ENCODE measurements at places on chromosomes 12 and 14. TPM values are rescaled to one million over a fixed set of nuclear protein-coding genes. Genes with fewer than 3 reads are reported as not detected.

GRCh38 chr12:66050283-66050576 is 80.3 kb downstream of the LLPH start:
- no peak for DNase-seq

DNA sequence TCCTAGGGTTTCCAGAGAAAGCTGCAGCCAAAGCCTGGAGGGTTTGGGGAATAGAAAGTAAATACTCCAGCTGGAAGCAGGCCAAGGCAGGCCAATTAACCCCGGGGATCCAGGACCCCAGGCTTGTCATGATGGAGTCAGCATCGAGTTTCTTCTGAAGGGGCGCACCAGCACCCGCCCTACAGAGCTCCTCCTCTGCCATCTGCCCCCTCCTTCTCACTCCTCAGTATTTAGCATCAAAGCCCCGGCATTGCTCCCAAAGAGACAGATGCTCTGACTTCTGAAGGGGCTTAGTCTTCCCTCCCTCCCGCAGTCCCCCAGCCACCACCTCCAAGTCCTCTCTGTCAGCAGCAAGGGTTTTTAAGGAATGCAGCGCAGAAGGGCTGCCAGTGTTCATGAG is 285.1 kb upstream of the NOS1 start:
- no peak for DNase-seq

HOXC12 gene
- total RNA-seq, result not detected

- DNase-seq, result no peak
Observed at GRCh38 chr12:121815263-121815662, 11.5 kb downstream of the SETD1B start.

DNA sequence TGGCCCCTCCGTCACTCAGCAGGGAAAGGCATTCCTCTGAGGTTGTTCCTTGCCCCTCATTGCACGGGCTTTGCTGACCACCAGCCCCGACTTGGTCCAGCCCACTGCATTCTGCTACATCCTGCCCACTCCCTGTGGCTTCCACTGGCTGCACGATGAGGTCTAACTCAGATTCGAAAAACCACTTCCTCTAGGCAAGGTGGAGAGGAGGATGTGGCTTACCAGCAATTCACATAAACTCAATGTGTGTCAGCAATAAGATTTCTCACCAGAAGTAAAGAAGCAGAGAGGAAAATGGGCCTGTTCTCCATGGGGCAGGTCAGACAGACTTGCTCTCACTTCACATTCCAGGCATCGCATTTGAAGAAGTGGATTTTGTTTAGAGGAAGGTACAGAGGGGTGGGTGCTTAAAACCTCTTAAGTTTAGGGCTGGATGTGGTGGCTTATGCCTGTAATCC is 14.7 kb downstream of the GPR68 start:
- DNase-seq, result no peak

DNA sequence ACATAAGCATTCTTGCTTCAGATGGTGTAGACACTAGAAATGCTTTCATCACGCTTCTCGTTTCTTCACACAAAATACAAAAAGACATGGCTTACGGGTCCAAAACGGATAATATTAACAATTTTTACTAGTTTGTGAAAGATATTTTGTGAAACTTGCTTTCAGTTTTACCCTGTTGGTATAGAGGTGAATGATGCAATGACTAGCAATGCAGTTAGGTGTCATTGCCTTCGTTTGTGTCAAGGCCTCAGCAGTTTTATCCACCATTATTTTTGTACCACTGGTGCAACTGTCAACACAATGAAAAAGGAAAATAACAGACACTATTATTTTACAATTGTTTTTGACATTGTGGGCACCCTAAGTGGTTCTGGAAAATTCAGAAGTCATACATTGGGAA is 323.0 kb downstream of the FLRT2 start:
- DNase-seq, result no peak

CFAP54 gene
- total RNA-seq, result 0.25 TPM

- DNase-seq, result no peak
Observed at GRCh38 chr12:100967189-100967588, 172.6 kb downstream of the ANO4 start.

GRCh38 chr12:26749781-26750180 is 83.2 kb downstream of the ITPR2 start:
- no peak for DNase-seq

DNA sequence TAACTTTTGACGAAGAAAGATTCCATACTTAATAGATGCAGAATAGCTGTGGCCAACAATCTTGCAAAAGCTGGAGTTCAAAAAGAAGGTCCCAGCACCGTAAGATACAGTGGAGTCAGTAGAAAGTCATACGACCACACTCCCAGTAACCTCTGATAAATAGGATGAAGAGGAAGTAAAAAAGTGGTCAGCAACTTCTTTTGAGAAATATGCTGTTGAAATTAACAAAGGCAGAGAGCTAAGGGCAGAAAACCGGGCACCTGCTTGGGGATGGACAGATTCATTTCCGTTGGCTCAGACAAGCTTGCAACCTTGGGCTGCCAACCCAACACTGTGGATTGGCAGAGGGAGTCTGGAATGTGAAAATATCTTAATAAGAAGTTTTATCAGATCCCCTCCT is 40.0 kb downstream of the BTG1 start:
- no peak for DNase-seq

IL22 gene
- total RNA-seq, result not detected

- DNase-seq, result no peak
Observed at GRCh38 chr14:87046960-87047359, 946.0 kb downstream of the GALC start.

KLRG1 gene
- 1.5 TPM for total RNA-seq

PPP1R36 gene
- 0.47 TPM for total RNA-seq

DNA sequence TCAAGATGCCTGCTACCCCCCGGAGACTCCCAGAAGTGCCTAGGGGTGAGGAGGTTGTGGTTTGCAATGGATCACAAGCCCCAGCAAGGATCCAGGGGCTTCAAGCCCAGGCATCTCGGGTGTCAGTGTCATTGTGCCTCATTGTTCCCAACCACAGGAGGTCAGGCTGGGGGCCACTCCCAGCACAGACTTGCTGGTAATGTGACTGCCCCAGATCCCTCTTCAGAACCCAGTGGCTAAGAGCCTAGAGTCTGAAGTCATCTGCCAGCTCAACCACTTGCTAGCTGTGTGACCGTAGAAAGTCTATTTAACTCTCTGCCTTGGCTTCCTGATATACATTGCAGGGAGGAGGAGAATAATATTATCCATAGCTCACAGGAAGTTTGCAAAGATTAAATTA is 7.7 kb upstream of the ASB2 start:
- no peak for DNase-seq

BMP4 gene
- 145 TPM for total RNA-seq

- no peak for DNase-seq
Observed at GRCh38 chr14:104784846-104785707, 10.5 kb downstream of the AKT1 start.

GRCh38 chr14:101965181-101965544 is 790 bp downstream of the DYNC1H1 start:
- DNase-seq, result peak; percentile 27

- no peak for DNase-seq
Observed at GRCh38 chr14:32382704-32383103, 53.6 kb downstream of the AKAP6 start.

TAC3 gene
- not detected for total RNA-seq

DNA sequence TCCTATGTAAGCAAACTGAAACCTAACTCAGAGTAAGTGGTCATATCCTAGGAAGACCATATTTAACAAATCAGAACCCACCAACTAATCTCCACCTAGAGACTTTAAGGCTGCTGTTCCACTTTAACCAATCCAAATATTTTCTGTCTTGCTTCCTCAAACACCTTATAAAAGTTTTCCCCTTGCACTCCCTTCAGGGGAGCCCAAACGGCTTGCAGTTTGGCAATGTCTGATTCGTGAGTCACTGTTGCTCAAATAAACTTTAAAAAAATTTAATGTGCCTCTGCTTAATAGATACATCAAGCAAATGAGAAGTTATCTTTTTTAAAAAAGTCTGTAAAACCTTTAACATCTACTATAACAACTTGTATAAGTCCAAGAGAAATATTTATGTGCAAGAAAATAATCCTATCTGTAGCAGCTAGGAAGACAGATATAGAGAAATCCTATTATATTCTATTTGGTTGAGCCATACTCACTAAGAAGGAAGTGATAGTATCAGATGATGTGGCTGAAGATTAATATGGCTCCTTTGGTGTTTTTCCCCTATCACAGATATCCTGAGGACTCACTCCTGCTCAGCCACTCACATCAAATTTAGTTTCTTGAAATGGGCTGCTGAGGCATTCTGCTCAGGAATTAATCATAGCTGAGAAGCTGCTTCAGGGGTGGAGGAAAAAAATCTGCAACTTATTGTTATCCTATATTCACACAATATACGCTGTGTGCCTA is 65.1 kb upstream of the DUSP6 start:
- no peak for DNase-seq

AKAP3 gene
- 4.3 TPM for total RNA-seq

- DNase-seq, result no peak
Observed at GRCh38 chr12:97276661-97277429, 185.8 kb upstream of the RMST start.

EXOC3L4 gene
- not detected for total RNA-seq

DNAJC22 gene
- total RNA-seq, result 27.7 TPM

DNA sequence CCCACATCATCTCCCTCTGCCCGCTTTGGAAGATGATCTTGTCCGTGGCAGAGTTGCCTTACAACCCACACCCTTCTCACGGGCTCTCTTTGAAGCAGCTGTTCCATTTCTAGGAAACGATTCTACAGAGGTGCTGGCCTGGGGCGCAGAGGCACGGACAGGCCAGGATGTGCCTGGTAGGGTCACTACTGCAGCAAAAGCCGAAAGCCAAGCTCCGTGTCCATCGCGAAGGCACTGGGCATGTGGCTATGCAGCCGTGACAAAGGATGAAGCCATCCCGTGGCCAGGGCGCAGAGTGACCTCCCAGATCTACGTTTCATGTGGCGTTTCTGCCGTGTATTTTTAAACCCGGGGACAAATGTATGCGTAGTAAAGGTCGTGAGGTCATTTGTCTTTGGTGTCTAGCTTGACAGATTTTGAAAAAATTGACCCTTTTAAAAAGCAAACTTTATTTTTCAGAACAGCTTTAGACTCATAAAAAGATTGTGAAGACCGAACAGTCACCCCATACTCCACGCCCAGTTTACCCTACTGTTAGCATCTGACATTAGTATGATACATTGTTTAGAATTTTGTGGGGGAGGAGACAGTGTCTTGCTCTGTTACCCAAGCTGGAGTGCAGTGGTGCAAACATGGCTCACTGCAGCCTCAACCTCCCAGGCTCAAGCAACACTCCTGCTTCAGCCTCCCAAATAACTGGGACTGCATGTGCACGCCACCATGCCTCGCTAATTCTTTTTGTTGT is 40.4 kb upstream of the NCOR2 start:
- no peak for DNase-seq

PZP gene
- not detected for total RNA-seq

- DNase-seq, result no peak
Observed at GRCh38 chr12:107393043-107393717, 292.4 kb upstream of the PWP1 start.

DNA sequence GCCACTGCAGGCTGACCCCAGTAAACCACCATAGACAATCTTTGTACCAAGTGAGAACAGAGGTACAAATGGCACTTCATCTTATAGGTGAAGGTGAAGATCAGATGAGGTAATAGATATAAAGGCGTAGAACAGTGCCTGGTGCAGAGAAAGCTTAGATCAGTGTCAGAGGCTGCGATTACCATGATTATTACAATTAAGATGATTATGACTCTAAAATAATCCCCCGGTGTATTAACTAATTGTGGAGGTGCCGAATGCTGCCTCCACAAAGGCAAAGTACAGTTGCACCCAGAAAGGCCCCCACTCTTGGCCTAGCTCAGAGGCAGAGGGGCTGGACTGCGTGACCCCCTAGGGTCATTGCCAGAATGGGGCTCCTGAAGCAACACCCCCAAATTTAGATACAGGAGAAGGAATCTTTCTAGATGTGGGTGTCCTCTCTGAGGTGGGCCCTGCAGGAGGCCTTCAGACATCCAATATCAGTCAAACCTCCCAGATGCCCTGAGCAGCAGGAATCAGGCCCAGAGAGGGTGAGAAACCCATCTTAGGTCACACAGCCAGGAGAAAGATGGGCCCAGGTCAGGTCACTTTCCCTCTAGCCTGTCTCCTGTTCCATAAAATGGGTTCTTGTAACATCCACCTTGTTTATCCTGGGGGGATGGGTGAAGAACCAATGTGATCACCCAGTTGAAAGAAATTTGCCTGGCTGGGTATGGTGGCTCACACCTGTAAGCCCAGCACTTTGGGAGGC is 139.8 kb downstream of the PHETA1 start:
- no peak for DNase-seq

DNA sequence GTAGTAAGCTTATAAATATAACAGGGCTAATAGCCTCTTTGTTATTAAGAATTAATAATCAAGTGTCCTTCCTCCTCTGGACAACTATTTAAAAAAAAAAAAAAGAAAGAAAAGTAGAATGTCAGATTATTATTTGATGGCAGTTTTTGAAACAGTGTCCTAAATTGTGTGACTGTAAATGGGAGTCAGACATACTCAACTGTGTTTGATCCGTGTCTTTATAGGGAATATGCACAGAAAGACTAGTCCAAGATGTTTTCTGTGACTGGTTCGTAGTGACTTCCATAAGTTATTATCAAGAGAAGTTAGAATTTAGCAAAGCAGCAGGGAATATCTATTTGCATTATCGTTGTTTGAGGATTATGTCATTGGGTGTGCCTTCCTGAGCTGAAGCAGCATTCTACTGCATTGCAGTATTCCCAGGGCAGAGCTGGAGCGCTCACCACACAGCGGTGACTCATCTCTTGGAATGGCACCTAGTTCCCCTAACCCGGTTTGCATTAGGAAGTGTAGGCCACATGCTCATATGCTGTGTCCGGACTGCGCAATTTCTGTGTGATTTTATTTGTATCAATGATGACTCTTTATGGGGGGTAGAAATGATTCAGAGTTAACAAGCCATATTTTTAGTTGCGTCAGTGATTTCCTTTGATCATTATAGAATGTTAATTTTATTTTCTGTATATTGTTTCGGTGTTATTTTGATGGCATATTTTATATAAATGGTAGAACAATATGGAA is 7.9 kb downstream of the DYNC1H1 start:
- DNase-seq, result peak; percentile 91

- DNase-seq, result no peak
Observed at GRCh38 chr12:87270919-87271318, 758.3 kb downstream of the C12orf50 start.

GRCh38 chr14:105502446-105503295 is 11.6 kb downstream of the TEDC1 start:
- no peak for DNase-seq

Data from HCT116 (cell line).